MG63 (cell line): ENCODE measurements at places on chromosomes 12 and 14. TPM values are rescaled to one million over a fixed set of nuclear protein-coding genes. Genes with fewer than 3 reads are reported as not detected.

- no peak for DNase-seq
Measured at GRCh38 chr14:72883961-72884360, 9.9 kb downstream of the DPF3 start.

- DNase-seq = peak; percentile 17
Measured at GRCh38 chr12:100789146-100789545, 5.4 kb upstream of the ANO4 start.

Gene MGAT2
- total RNA-seq = 39.1 and 42.2 TPM in 2 replicates

Gene HOXC5
- not detected in 2 replicates for total RNA-seq

Gene CLEC14A
- total RNA-seq = not detected in 2 replicates

- no peak for DNase-seq
Measured at GRCh38 chr12:55703288-55703687, 4.4 kb downstream of the ITGA7 start.

GRCh38 chr14:32443890-32444661 is 115.0 kb downstream of the AKAP6 start:
- DNase-seq = no peak

DNA sequence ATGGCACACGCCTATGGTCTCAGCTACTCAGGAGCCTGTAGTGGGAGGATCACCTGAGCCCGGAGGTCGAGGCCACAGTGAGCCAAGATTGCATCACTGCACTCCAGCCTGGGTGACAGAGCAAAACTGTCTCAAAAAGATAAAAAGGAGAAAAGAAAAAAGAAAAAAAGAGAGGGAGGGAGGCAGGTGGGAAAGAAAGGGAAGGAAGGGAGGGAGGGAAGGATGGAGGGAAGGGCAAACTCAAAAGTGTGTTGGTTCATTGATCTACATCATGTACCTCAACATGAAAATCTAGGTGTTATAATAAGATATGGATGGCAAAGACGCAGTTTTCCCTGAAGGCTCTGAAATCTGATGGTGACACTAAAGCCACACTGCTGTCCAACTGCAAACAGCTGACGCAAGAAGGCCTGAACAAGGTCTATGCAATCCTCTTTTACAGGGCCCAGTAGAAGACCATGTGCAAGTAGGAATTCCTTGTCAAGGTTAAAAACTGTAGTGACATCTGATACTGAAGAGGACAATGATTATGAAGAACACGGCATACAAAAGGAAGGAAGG is 143.6 kb downstream of the ITPR2 start:
- DNase-seq = no peak
